ENCODE measurements at places on chromosomes 4 and X.

DNA sequence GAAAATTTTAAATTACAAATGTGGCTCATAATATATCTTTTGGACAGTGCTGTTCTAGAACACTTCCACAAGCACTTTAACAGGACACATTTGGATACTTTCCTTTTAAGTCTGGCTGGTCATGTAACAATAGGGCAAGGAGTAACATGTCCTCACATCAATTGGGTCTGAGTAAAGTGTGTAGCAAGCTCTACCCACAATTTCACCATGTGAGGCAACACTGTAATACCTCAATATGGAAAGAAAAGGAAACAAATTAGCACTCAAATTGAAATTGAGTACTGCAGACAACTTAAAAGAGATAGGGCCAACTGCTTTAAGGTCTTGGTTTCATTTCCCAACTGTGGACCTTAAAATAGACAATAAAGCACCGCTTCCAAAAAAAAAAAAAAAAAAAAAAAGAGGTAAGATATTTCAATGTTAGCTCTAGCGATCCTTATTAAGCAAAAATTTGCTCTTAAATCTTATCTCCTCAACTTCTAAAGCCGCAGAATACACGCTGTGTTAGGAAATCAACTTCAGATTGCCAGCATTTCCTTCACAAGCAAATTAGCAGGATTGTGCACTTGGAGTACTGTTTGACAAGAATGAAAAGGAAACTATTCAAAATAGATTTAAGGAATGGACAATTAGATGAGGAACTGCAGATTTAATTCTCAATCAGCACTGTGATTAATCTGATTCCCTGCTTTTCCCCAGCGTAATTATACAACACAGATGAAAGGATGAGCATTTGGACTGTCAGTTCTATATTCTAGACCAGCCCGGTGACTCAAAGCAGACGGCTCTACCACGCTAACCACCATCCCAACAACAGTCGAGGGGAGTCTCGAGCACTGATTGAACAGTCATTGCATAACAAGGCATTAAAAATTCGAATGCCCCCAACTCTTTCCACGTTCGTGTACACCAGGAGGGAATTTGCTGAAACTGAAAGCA lies 1.6 kb downstream of the CASK start:
- DNase-seq, result no peak

GRCh38 chr4:104693601-104694201 lies 199.0 kb upstream of the CXXC4 start:
- no peak for DNase-seq

- DNase-seq, result peak; percentile 40
Observed at GRCh38 chr4:147160908-147161513, 215.3 kb upstream of the TTC29 start.

- DNase-seq, result peak; percentile 63
Observed at GRCh38 chr4:2364654-2365053, 53.8 kb downstream of the ZFYVE28 start.

DNA sequence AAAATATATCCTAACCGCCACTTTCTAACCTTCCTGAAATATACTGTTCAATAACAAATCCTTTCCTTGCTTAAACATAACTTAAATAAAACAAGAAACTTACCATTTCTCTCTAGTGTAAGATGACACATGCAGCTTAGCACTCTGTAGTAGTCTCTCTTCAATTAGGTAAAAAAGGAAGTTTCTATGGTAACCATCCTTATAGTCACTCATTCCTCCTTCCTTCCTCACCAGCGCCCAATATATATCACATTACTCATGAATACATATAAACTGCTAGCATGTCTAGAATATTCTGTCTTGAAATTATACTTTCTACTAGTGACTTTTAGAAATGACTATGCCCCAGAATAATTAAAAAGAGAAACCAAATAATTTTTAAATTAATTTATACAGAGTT lies 112.2 kb downstream of the SNCA start:
- DNase-seq, result no peak

GRCh38 chrX:46561824-46562657 lies 11.5 kb upstream of the CHST7 start:
- DNase-seq, result no peak

DNA sequence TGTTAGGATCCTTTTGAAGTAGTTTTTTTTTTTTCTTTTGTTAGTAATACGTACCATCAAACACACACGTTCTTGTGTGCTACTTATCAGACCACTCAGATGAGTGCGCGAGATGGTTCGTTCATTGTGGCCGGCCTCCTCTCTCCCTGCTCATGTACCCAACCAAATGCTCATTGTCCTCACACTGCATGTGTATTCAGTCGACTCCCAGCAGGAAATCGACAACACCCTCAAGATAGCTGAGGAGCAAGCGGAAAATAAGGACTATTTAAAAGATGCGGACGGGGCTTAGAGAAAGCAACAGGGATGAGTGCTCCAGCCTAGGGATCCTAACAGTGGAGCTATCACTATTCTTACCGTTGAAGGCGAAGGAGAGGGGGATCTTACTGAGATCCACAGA lies 72.9 kb upstream of the GUCY1A1 start:
- no peak for DNase-seq

GRCh38 chr4:76622717-76623116 lies 187.7 kb downstream of the SHROOM3 start:
- DNase-seq, result no peak

GRCh38 chr4:117640836-117641235 lies 393.4 kb upstream of the NDST3 start:
- no peak for DNase-seq

DNA sequence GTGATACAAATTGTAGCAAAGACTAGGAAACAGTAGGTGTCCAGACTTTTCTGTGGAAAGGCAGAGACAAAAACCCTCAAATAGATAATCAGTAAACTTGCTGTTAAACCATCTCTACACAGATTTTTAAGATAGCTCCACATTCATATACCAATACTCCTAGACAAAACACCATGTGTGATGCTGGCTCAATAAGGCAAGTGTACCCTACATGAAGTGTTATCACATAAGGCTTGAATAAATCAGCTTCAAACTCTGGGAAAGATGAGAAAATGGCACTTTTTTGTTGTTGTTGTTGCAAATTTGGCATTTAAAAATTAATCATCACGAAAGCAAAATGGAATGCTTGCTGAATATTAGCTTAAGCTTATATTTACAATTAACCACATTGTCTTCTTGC lies 45.1 kb downstream of the DRD5 start:
- DNase-seq, result no peak

DNA sequence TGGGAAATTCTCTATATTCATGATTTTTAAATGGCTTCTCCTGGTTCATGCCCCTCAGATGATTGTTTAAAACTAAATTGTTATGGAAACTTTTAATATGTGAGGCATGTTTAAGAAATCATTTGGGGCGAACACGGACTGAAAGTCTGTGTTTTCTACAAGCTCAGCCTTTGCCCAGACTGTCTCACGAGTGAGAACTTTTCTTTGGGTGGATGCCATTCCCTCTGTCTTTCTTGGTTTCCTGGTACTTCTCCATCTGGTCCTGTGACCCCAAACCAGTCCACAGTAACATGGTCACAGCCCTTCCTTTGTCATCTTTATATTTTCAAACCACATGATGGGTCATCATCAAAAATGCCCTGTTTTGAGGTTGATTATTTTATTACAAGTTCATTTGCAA lies 186.6 kb upstream of the GNPDA2 start:
- no peak for DNase-seq

GRCh38 chr4:14827111-14827510 lies 175.2 kb upstream of the CPEB2 start:
- DNase-seq, result no peak

- no peak for DNase-seq
Observed at GRCh38 chr4:72311291-72311690, 257.7 kb downstream of the ADAMTS3 start.

GRCh38 chrX:52341493-52341892 lies 27.3 kb upstream of the XAGE2 start:
- no peak for DNase-seq
